ENCODE measurements at places on chromosomes 12 and 14.

- DNase-seq: no peak
Observed at GRCh38 chr12:26872625-26873024, 39.6 kb upstream of the ITPR2 start.

- no peak for DNase-seq
Observed at GRCh38 chr14:104101086-104101621, 15.7 kb downstream of the ASPG start.

DNA sequence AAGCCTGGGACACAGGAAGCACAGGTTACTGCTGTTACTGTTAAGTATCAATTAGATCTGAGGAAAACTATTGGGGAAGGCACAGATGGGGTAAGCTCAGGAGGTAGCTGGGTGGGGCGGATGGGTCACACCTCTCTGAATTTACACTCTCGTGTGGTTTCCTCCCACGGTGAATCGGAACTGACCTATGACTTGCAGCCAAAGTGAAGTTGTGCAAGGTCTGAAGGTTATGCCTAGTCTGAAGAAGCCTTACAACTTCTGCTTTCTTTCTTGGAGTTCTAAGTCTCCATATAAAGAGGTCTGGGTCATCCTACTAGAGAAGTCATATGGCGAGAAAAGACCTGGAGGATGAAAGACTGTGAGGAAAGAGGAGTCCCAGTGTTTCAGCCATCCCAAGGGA, 25.6 kb upstream of the GPATCH2L start:
- no peak for DNase-seq

DNA sequence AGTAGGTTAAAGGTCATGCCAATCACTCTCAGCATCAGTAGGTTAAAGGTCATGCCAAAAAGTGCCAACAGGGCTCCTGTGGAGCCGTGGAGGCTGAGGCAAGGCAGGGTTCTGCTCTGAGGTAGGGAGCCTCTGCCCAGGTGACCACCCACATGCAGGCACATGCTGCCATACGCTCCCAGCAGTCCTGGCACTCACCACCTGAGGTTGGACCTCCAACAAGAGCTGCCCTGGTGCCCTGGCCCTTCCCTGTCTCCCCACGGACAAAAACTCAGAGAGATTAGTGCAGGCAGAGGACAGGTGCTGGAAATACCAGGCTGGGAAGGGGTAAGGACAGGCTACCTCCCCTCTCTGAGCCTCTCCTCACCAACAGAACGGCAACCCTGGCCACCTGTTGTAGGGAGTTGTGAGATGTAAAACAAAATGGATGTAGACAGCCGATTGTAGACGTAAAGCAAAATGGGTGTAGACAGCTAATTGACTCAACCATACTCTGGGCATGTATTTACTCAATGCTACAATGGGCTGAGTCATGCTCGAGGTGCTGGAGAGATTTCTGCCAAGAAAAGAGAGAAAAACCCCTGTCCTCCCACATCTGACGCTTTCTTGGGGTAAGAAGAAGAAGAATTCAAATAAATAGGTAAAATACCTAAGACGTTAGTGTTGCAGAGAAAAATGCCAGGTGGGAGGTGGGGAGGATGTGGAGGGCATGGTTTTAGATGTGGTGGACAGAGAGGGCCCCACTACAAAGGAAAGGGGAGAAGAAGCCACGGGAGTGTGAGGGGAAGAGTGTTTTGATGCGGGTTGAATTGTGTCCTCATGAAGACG, 32.4 kb downstream of the LTBP2 start:
- DNase-seq: peak; percentile 56

DNA sequence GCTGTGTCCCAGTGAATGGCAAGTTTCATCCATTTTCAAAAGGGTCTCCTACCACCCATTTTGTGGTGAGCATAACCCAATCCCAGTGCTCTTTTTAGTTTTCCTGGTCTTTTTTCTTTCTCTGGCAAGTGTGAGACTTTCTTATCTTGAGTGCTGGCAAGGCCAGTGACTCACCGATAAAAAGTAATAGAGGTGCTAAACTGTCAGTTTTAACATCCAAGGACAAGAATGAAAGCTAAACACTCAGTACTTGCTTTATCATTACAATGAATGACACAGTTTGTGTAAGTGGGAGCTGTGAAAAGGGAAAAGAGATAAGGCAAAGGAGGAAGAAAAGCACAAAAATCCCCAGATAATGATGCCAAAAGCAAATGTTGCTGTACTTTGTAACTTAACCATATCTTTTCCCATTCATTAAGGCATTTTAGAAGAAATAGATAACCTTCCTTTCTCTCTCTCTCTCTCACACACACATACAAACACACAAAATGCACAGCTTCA, 4.9 kb upstream of the LRIG3 start:
- DNase-seq: no peak

DNA sequence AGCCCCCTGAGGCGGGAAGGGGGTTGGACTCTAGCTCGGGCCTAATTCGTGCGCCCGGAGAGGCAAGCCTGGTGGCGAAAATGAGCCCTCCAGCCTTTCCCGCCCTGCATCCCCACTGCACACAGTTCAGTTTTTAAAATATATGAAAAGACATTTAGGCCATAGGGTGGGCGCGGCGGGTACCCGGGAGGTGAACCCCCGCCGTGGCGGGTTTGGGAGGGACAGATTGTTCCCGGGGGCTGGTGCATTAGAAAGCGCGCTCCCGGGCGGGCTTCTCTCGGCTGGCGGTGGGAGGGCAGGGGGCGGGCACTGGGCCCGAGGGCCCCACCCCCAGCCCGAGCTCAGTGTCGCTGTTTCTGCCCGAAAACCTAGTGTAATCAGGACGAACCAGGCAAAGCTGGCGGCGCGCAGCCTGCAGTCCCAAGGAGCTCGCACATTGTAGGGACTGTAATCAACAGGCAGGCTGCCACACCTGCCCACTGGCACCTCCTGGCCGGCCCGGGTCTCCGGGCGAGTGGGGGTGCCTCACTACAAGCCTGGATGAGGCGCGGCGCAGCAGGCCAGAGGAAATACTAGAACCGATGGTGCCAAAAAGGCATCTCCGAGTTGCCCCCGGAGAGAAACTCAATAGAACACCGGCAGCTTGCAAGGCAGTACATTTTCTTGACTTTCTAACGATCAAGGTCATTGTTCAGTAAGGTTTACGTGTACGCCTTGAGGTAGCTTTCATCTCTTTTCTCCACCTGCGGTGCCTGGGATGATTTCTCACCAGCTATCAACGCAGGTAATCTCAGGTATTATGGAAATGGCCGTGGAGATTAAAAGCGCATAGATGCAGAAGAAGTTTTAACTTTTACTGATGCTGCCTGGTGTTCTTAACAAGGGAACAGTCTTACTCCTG, 764 bp upstream of the SPTB start:
- no peak for DNase-seq

DNA sequence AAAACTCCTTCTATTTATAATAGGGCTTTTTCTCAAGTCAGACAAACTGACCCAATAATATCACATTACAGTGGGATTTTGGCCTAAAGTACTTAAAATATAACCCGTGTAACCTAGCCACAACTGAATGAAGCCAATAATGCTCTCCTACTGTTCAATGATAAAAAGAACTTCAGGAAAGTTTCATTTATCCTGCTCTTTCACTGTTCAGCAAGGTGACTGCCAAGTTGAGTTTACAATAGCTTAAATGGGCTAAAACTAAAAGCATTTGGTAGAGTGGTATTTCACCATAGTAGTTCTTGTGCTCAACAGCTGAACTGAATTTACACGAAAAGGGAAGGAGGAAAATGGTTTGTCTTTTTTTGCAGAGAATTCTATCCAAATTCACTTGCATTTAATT, 49.8 kb downstream of the CNTN1 start:
- DNase-seq: no peak

DNA sequence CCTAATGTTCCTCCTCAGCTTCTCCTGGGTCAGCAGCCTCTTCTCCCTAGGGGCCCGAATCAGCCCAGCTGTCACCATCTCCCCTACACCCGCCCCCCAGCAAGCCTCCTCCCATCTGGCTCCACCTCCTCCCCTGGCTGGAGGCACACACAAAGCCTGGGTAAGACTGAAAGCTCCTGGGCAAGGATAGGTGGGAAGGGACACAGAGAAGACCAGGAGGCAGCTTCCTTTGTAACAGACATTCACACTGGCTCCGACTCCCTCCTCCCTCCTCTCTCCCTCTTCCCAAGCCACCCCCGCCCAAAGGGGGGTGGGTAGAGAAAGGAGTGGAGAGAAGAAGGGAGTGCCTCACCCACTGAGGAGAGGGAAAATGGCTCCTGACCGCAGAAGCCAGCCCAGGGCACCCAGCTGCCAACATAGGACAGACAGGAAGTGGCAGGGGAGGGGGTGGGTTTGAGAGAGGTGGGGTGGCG, 4.0 kb downstream of the CHD4 start:
- no peak for DNase-seq

- no peak for DNase-seq
Observed at GRCh38 chr12:53208877-53209463, 1.9 kb upstream of the ITGB7 start.

Data from AG04449 (cell line).